ENCODE measurements at places on chromosomes 11 and 22. TPM values are rescaled to one million over a fixed set of nuclear protein-coding genes. Genes with fewer than 3 reads are reported as not detected.

- DNase-seq: no peak
Observed at GRCh38 chr11:19433367-19433766, 192.6 kb upstream of the E2F8 start.

MOB2 gene
- 15.2 TPM for total RNA-seq

DNA sequence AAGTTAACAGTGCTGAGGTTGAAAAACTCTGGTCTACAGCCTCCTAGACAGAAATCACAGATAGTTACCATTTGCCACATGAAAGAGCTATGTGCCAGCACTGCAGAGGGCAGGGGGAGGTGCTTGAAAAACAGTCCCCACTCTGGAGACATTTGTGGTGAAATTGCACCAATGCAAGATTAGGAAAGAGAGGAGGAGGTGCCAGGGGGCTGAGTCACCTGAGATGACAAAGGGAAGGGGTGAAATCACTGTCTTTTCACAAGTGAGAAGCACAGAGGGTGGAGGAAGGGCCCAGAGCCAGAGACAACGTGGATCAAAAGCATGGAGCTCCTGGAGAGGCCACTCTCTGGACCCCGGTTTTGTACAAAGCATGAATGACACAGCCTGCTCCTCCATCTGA lies 196.3 kb downstream of the BUD13 start:
- DNase-seq: no peak

C1QTNF4 gene
- total RNA-seq: not detected

MS4A4A gene
- total RNA-seq: 0.55 TPM

DNA sequence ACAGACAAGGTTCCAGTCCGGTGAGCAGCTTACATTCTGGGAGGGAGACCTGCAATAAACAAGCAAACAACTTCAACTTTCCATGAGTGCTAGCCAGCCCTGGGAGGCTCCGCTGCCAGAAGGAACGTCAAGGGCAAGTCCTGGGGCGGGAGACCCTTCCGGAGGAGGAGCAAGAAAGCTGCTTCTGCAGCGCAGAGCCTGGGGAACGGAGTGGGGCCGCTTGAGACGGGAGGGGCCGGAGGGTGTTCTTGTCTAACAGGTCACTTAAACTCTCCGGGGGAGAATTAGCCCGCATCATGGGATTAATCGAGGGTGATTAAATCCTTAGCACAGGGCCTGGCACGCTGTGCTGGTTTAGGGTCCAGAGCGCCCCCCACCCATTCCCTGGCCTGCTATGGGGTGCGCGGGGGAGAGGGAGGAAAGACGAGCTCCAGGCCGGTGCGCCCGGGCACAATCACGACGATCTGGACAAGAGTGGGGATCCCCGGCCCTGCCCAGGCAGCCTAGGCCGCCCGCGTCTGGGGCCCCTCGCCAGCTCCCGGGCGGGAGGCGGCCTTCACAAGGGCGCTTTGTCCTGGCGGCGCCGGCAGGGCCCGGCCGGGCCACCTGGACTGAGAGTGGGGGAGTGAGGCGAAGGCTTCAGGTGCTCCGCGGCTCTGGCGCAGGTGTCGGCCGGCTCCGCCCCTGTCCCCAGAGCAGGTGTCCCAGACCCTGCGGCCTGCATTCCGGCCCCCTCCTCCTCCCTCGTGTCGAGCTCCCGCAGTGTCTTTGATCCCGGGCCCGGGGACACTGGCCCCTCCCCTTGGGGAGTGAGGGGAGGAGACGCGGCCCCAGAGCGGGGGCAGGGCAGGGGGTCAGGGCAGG lies 663 bp upstream of the LARGE2 start:
- no peak for DNase-seq

DNA sequence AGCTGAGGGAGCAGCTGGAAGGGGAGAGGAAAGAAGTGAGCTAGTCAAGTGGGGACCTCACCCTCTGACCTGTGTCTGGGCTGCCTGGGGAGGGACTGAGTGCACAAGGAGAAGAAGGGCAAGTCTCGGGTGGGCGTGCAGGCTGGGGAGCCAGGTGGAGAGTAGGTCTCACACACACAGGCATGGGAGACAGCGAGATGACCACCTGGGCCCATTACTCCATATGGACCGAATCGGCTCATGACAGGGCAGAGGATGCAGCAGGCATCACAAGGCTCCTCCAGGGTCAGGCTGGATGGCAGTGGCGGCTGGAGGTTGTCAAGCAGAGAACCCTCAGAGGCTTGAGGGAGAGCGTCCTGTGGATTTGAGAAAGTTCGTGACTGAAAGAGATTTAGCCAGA lies 63.5 kb downstream of the CEP164 start:
- DNase-seq: no peak

C11orf87 gene
- total RNA-seq: not detected

ZNF70 gene
- 1.4 TPM for total RNA-seq

DNA sequence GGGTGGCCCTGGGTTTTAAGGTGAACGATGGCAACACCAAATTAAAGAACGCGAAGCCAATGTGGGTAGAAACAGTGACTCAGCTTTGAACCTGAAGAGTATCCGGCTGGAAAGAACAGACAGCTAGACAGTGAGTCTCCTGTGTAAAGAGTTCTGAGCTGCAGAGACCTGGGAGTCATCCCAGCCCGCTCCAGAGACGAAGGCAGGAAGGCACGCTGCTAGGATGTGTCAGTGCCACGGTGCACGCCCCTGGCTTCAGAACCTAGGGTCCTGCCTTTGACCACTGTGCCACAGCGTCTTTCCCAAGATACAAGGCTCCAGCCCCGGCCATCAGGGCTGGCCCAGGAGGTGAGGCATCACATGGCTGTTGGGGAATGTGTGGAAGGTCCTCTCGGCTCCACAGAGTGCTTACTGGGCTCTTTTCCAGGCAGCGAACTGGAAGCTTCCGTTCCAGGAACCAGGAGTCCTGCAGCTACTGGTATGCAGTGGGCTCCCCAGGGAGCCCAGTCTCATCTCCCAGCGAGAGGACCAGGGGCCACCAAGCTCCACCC lies 29.9 kb downstream of the LRFN4 start:
- no peak for DNase-seq

DNA sequence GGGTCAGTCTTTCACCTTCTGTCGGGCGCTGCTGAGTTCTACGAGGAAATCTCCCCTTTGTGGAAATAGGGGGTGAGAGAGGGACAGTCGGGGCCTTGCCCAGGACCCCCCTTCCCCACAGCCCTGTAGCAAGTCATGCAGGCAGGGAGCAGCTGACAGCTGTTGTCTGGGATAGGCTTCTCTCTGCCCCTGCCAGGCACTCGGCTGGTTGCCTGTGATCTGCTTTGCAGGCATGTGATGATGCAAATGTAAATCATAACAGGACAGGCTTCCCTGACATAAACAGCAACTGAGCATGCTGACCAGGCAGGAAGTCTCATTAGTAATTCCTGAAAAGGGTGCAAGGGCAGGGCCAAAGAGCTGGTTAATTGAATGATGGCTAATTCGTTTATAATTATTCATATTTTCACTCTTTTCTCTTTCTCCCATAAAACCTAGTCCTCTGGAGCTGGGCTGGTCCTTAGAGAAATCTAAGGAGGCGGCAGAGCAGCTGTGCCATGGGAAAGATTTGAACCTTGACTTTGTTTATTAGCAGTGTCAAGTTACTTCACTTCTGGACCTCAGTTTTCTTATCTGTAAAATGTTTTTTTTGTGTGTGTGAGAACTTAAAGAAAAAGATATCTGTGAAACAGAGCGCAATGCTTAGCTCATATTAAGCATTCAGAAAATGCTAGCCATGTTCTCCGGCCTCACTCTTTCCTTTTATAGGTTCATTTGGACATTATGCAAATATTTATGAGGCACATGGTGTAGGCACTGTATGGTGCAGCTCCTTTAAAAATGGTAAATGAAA lies 129.7 kb downstream of the LDLRAD3 start:
- DNase-seq: peak; percentile 70

DNA sequence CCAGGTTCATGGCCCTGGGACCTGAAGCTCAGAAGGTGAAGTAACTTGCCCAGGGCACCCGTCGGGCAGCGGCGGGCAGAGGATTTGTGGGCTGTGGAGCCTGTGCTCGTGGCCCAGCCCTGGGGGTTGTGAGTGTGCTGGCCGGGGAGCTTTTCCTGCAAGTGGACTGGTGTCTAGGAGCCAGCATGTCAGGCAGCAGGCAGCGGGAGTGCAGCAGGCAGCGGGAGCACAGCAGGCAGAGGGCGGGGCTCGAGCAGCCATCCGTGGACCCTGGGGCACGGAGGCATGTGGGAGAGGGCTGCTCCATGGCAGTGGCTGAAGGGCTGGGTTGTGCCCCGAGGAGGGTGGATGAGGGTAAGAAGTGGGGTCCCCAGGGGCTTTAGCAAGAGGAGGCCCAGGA lies 72.7 kb upstream of the PPP6R3 start:
- DNase-seq: no peak

OTOG gene
- not detected for total RNA-seq

GLYATL2 gene
- 1.4 TPM for total RNA-seq

DNA sequence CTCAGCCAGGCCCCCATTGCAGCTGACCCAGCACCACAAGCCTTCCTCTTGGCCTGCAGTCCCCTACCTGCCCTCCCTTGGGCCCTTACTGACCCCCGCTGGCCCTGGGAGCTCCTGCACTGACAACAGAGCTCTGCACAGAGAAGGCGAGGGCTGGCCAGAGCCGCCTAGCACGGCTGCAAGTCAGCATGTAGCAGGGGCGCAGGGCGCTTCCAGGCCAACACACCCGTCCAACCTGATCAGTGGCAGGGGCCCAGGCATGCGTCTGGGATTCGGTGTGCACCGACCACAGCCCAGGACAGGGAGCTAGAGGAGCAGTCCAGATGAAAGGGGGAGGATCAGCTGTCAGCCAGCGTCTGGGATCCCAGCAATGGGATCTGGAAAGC lies 7.6 kb downstream of the WNT7B start:
- DNase-seq: no peak

GRCh38 chr11:44990665-44991064 lies 40.0 kb upstream of the TP53I11 start:
- DNase-seq: no peak

- DNase-seq: no peak
Observed at GRCh38 chr11:88623531-88623930, 286.0 kb upstream of the CTSC start.

- no peak for DNase-seq
Observed at GRCh38 chr11:106304274-106304673, 226.8 kb downstream of the AASDHPPT start.

PGR gene
- 1.1 TPM for total RNA-seq

TRIM29 gene
- total RNA-seq: 2.8 TPM

UCP3 gene
- total RNA-seq: not detected

OR10D3 gene
- not detected for total RNA-seq

C11orf91 gene
- not detected for total RNA-seq

Measured in H4 (cell line).